ENCODE measurements at places on chromosomes 4 and X.

DNA sequence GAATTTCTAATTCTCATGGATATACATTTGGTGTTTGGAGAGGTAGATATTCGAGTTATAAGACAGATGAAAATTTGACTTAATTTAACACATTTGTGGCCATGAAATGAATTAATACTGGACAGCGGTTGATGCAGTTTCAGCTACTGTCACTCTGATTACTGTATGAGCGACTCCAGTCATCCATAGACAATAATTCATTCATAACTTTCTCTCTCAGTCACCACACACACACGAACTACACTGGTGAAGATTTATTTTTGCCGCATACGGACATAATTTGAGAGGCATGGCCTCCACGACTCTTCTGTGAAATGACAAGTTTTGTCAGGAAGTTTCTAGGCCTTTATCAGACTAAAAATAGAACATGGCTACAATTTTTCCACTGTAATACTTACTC is 177.0 kb downstream of the TENM3 start:
- no peak for DNase-seq

GRCh38 chrX:8647176-8647575 is 84.8 kb downstream of the ANOS1 start:
- DNase-seq, result no peak

GRCh38 chr4:123495530-123495929 is 98.9 kb downstream of the SPRY1 start:
- peak; percentile 64 for DNase-seq

DNA sequence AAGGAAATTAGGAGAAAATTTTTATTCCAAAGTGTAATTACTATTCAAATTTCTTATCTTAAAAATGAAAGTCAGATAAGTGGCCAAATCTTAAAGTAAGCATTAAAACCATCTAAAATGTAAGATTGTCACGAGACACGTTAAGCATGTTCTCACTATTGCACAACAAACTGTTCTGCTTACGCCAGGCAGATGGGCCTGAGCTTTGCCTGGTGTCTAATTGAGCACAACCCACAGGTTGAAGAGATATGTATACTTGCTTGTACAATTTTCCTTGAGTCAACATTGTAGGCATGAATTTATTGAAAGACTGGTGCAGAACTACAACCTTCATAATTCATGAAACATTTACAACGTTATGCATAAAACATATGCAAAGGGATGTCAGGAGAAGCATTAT is 3.9 kb downstream of the RNF128 start:
- no peak for DNase-seq

DNA sequence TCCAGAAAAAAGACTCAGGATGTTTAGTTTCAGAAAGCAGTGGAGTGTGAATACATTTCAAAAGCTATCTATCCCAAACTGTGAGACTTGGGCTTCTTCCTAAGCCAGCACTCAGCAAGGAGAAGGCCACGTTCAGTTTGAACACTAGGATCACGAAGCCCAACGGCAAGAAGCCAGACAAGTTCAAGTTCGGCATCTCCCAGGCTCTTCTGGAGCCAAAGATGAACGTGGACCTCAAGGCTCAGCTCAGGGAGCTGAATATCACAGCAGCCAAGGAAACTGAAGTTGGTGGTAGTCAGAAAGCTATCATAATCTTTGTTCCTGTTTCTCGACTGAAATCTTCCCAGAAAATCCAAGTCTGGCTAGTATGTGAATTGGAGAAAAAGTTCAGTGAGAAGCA is 7.6 kb downstream of the PLAC1 start:
- DNase-seq, result no peak

DNA sequence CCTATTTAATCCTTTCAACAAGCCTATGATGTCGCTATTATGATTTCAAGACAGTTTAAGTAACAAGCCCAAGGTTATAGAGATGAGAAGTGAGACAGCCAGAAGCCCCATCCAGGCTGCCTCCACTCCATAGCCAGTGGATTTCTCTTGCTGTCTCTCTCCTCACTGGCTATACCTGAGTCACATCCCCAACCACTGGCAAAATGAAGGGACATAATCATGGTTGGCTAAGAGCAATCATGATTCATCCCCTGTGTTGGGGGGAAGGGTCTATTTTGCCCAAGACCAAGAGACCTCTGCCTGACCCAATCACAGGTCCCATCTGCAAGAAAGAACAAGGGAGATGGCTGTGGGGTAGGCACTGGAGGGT is 334.9 kb upstream of the GATB start:
- DNase-seq, result no peak

GRCh38 chr4:87851953-87852352 is 19.2 kb downstream of the MEPE start:
- DNase-seq, result no peak

GRCh38 chrX:55057675-55058249 is 17.1 kb upstream of the PAGE2B start:
- peak; percentile 14 for DNase-seq

- no peak for DNase-seq
These were observed 172.2 kb upstream of the TECRL start for GRCh38 chr4:64581422-64581821.

- no peak for DNase-seq
These were observed 262.2 kb upstream of the TTC29 start for GRCh38 chr4:147207911-147208310.

DNA sequence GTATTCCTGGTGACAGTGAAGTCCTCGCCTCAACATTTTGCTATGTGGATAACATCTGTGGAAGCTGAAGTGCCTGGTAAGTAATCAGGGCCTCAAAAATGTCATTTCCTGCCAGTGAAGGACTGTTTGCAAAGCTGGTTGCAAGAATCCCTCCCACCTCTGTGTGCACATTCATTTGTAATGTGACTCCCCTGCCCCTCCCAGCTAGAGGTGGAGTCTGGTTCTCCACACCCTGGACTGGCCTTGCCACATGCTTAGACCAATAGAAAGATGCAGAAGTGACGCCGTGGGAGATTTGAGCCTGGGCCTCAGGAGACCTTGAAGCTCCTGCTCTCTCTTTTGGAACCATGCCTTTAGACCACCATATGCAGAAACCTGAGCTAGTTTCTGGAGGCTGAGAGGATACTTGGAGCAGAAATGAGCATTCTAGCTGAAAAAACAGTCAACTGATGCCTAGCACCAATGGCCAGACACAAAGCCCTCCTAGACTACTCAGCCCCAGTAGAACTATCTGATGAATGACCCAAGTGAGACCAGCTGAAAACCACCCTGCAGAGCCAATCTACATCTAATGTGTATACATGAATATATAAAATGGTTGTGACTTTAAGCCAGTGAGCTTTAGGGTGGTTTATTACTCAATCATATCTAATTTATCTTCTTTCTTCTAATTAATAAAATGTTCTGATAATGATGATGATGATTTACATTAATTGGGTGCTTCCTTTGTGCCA is 47.8 kb upstream of the CRMP1 start:
- DNase-seq, result no peak

- no peak for DNase-seq
These were observed 125.7 kb downstream of the CAMK2D start for GRCh38 chr4:113635739-113636437.

DNA sequence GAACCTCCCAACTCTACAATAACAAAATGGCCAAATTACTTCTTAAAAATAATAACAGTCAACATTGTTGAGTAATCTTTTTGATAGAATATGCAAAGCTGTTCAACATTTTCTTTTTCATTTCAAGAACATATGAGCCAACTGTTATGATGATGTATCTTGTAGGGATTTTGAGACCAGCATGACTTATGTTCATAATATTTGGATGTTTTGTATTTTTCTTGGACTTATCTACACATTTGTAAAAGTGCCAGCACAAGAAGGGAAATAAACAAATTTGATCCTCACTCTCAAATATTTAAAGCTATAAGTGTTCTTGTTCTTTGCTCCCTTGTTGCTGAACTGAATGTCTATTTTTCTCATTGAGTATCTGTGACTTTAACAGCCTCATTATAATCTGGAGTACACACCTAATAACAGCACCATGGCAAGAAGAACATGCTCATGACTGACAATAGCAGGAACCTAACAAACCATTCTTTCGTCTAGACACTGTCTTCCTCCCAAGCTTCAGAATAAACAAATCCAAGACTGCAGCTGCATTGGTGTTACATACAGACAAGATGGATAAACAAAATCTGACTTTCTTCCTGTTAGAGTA is 1049.7 kb downstream of the FAT4 start:
- DNase-seq, result no peak

DNA sequence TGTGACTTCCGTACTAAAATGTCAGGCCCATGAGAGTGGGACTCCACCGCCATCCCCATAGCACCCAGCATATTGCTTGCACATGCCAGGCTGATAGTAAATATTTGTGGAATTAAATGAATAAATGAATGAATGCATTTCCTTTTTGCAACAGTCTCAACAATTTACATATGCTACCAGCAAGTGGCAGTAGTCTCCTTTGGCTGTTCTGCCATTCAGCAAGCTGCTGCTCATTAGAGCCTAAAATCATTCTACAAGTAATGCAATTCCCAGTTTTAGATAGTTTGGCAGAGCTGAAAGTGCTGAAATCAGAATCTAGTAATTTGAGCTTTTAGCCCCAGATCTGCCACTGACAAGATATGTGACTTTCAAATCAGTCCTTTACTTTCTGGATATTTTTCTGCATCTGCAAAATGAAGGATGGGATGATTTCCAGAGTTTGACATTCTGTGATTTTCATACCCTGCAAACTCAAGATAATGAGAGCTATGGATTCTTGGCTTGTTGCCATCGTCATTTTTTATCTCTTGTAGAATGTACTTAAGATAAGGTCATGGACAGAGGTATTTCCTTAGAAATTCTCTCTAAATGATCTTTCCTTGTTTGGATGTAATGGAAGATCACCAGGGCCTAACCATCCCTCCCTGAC is 35.7 kb upstream of the INTS6L start:
- peak; percentile 51 for DNase-seq
